Activated naive CD4-positive, alpha-beta T cell treated with anti-CD3 and anti-CD28 coated beads, Interleukin-2, amount 50 U/mL, for 16 hours (primary cell): ENCODE measurements at places on chromosomes 6 and 20.
A peak's percentile ranks its signal among the peaks of the same experiment; 100 is the strongest.

GRCh38 chr20:57374931-57375651 lies 16.1 kb upstream of the RBM38 start:
- no peak for DNase-seq

DNA sequence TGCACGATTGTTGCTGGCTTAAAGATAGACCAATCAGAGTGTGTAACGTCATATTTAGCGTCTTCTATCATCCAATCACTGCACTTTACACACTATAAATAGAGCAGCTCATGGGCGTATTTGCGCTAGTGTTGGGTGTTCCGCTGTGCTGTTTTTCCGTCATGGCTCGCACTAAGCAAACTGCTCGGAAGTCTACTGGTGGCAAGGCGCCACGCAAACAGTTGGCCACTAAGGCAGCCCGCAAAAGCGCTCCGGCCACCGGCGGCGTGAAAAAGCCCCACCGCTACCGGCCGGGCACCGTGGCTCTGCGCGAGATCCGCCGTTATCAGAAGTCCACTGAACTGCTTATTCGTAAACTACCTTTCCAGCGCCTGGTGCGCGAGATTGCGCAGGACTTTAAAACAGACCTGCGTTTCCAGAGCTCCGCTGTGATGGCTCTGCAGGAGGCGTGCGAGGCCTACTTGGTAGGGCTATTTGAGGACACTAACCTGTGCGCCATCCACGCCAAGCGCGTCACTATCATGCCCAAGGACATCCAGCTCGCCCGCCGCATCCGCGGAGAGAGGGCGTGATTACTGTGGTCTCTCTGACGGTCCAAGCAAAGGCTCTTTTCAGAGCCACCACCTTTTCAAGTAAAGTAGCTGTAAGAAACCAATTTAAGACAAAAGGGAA lies 57.9 kb downstream of the TRIM38 start:
- peak; percentile 66 for DNase-seq

GRCh38 chr6:64838726-64839125 lies 868.3 kb downstream of the EYS start:
- no peak for DNase-seq

- DNase-seq = no peak
Measured at GRCh38 chr6:96276305-96276704, 245.3 kb upstream of the UFL1 start.

GRCh38 chr20:25076731-25077609 lies 5.0 kb downstream of the VSX1 start:
- no peak for DNase-seq
